GM03348 (cell line): ENCODE measurements at places on chromosomes 3 and 15.

DNA sequence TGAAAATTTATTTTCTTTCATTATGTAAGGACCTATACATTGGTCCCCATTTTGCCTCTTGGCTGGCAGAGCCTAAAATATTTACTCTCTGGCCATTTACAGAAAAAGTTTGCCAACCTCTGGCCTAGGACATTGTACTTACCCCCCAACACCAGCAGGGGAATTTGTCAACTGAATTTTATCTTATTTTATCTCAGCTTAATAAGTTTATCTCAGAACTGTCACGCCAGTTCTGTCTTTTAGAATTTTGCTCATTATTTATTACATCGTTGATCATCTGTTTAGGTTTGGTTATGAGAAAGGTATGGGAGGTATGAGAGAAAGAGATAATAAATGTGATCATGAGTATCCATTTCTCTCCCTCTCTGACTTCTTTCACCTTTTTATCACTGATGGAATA, 38.3 kb downstream of the CHD2 start:
- DNase-seq, result no peak

- DNase-seq, result peak; percentile 55
Observed at GRCh38 chr3:190094160-190094718, 26.5 kb downstream of the P3H2 start.

- DNase-seq, result peak; percentile 61
Observed at GRCh38 chr3:150236316-150237082, 171.6 kb upstream of the TSC22D2 start.

DNA sequence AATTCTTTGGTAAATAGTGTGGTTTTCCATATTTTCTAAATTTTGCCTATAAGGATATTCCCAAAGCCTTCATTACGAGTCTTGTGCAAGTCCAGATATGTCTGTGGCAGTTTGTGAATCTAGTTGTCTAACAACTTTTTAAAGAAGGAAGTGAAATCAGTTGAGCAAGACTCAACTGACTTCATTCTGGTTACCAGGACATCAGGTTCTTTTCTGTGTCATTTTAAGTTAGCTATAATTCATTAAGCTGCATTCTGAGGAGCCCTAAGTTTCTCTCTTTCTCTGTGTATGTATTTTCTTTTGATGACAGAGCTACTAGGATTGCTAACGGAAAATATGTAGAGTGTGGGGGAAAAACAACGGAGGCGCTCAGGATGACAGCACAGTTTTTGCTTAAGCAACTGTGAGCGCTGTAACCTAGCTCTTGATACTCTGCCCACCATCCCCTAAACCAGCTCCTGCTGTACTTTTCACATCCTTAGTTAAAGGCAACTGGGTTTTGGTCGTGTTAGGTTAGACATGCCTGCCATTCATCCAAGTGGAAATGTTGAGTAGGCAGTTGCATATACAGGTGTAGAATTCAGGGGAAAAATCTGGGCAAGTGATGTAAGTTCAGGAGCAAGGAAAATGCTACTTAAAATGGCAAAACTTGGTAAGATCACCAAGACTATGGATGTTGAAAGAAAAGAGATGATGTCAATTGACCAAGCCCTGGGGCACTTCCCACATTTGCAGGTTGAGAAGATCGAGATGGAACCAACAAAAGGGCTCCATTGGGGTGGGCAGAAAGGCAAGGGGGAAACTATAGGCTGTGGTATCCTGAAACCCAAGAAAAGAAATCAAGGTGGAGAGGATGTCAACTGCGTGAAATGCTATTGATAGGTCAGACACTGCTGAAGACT, 9.2 kb downstream of the MFSD1 start:
- no peak for DNase-seq

DNA sequence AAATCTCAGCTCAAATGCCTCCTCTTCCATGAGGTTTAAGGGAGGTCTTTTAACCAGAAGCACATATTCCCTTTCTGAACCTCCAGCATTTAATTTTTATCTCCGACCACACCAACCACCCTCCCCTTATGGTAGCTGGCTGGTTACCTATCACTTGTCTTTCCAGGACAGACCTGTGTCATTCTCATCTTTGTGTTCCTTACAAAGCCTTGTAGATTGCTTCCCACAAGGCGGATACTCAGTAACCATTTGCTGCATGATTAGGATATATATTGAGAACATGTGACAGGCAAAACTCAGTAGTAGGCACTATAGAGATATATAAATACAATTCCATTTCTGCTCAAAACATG, 119.5 kb downstream of the RPL22L1 start:
- no peak for DNase-seq

DNA sequence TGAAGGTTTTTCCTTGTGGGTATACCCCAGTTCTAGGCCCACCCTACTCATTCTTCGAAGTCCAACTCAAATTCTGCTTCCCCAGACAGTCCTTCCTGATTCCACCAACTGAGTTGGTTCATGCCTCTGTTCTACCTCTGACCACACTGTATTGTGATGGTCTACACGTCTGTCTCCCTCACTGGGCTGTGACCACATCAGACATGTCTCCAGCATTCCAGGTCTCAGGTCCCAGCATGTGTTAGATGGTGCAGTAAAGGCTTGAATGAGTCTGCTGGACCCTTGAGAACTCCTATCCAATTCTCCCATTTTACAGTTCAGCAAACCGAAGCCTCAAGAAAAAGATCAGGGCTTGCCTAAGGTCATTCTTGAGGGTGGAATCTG, 2.8 kb upstream of the ATP2B2 start:
- no peak for DNase-seq

DNA sequence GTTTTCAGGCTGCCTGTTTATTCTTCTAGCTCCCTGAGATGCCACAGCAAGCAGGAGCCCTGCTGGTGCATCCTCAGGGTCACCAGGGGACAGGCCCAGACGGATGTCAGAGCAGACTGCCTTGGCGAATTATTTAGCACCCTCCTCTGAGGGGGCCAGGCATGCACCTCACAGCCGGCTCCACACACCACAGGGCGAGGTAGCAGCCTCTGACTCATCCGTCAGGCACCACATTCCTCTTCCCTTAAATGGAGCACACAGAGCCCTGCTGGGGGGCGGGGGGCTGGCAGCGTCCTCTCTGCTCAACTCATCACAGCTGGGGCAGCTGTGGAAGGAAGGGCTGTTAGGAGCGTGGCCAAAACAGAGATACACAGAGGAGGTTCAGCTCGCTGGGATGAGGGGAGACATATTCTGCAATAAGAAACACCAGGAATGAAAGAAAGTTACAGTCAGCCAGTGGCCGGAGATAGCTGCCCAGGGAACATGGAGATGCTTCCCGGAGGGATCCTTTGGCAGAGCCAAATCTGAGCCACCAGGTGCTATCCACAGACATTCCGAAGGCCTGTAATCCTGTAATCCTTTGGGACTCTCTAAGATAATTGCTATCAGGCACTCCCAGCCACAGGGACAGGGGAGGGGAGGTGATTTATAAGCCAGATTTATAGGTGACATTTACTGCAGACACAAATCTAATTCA, 13.9 kb upstream of the PRICKLE2 start:
- DNase-seq, result peak; percentile 94

DNA sequence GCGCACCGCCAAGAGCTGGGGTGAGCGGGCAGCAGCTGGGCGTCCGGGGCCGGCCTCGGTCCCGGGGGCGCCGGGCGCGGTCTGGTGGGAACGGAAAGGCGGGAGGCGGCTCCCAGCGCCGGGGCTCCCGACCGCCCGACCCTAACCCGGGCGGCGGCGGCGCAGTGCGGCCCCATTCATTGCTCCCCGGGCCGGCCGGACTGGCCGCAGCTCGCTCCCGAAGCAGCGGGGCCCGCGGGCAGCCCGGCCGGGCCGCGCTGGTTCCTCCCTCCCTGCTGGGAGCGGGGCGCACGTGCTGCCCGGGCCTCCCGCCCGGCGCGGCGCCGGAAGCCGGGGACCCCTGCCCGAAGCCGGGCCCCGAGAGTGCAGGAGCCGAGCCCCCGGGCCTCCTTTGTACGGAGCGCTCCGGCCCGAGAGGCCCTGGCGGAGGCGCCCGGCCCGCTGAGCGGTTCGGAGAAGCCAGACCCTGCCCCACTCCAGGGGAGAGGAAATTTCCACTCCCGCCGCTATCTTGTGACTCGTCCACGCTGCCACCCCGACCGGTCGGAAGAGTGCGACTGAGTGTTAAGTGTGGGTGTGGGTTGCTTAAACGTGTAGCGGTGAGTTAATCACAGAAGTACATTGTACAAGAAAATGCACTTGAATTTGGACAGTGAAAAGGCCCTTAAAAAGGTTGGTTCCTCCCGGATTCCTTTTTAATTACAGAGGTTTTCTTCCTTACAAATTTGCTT, 613 bp downstream of the ATP1B3 start:
- DNase-seq, result peak; percentile 69

GRCh38 chr15:34124651-34125050, 22.8 kb downstream of the PGBD4 start:
- no peak for DNase-seq

- no peak for DNase-seq
Observed at GRCh38 chr15:42108806-42109205, 14.4 kb upstream of the PLA2G4D start.

GRCh38 chr3:46648096-46648495, 35.8 kb downstream of the FAM240A start:
- no peak for DNase-seq

DNA sequence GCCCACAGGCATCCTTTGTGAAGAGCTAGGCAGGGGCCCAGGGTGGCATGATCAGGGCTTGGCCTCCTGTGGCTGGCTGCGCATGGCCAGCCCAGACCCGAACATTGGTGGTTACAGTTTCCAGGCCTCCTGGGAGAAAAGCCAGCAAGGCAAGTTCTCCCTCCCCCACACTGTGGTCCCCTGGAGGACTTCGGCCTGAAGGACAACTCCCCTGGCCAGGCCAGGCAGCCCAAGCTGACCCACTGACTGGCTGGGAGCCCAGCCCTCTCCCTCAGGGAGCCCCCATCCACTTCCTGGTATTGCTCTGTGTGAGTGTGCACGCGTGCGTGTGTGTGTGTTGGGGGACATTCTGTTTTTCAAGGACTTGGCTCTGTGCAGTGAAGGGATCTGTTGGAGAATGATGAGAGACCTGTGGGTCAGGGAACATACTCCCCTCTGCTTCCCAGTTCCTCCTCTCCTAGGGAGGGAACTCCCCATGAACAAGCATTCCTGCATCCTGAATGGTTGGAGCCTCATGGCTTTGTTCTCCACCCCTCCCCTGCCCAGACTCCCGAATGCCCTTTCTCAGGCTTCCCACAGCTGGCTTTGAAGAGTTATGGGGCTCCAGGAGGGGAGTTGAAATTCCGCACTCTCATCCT, 29.5 kb downstream of the CORO2B start:
- DNase-seq, result no peak

- DNase-seq, result no peak
Observed at GRCh38 chr3:117011687-117012250, 302.2 kb downstream of the TUSC7 start.

- no peak for DNase-seq
Observed at GRCh38 chr3:44427683-44428082, 49.8 kb downstream of the ZNF445 start.

DNA sequence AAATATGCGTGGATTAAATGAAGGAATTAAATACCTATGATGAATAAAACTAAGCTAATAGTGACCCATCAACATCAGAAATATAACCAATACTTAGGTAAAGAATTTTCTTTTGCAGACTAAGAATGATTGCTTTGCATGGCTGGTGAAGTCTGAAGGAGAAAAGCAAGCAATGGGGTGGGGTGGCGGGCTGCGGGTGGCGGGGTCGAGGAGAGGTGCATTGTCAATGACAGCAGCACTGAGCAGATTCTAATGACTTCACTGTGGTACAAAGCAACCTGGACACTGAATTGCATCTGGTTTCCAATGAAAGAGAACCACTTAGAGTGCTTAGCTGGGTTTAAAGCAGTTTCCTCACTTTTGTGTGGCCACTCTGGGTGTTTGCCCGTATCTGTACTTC, 171.5 kb upstream of the IL12A start:
- DNase-seq, result no peak

- DNase-seq, result no peak
Observed at GRCh38 chr3:44058868-44059203, 182.8 kb upstream of the TOPAZ1 start.

DNA sequence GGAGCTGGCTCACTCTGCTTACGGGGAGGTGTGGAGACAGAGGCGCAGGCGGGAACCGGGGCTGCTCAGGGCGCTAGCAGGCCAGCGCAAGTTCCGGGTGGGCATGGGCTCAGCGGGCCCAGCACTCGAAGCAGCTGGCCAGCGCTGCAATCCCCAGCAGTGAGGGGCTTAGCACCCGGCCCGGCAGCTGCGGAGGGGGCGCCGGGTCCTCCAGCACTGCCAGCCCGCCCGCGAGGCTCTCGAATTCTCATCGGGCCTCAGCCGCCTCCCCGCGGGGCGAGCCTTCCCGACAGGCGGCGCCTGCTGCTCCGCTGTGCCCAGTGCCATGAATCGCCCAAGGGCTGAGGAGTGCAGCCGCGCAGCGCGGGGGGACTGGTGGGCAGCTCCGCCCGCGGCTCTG, 78.6 kb upstream of the MITF start:
- DNase-seq, result no peak

DNA sequence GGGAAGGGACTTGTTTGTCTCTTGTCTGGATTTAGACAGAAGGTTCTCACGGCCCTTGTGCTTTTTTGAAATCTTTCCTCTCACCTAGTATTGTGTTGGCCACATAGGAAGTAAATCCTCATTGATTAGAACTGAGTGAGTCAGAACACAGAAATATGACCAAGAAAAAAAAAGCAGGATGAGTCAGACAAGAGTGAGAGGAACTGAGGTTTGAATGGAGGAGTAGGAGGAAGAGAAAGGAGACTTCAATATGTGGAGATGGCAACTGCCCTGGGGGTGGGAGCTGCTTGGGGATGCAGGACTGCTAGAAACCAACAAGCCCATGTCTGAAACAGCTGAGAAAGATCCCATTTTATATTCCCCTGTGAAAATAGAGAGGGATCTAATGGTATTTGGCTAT, 194.1 kb upstream of the ZBTB20 start:
- DNase-seq, result peak; percentile 68

GRCh38 chr15:66105286-66106265, 148.0 kb downstream of the MEGF11 start:
- DNase-seq, result no peak

GRCh38 chr3:13174803-13175135, 101.5 kb upstream of the IQSEC1 start:
- DNase-seq, result no peak

DNA sequence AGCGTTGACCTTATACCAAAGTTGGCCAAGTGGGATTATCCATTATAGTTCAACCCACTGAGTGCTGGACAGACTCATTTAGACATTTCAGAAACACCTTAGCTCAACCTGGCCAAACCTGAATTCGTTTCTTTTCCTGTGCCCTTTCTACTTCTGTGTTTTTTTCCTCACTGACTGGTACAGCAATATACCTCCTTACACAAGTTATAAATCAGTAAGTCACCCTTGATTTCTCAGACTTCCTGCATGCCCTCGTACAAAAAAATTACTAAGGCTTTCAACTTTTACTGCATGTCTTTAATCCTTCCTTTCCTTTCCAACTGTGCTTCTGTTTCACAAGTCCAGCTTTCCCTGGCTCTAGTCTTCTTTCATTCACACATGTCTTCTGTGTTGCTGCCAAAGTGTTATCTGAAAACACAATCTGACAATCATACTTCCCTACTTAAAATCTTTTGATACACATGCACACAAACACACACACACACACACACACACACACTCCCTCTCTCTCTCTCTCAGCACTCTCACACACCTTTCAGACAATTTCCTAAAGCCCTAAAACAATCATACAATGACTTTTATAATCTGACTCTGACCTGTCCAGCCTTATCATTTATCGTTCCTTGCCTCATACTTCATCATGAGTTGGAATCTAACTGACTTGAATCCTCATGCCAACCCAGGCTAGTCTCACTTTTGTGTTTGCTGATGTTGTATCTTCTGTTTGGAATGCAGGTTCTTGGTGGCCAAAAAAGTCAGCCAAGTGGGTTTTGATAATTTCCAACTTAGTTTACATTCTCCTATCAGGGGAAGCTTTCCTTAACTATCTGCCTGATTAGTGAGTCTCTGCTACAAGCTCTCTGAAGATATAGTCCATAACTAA, 436.4 kb downstream of the NAALADL2 start:
- DNase-seq, result no peak

- DNase-seq, result no peak
Observed at GRCh38 chr15:99826157-99826780, 93.0 kb upstream of the LYSMD4 start.
